ENCODE measurements at places on chromosomes 4 and X.
A peak's percentile ranks its signal among the peaks of the same experiment; 100 is the strongest.

- DNase-seq = no peak
Observed at GRCh38 chr4:23881052-23881501, 8.8 kb downstream of the PPARGC1A start.

- DNase-seq = no peak
Observed at GRCh38 chrX:147573266-147573665, 338.5 kb upstream of the FMR1 start.

DNA sequence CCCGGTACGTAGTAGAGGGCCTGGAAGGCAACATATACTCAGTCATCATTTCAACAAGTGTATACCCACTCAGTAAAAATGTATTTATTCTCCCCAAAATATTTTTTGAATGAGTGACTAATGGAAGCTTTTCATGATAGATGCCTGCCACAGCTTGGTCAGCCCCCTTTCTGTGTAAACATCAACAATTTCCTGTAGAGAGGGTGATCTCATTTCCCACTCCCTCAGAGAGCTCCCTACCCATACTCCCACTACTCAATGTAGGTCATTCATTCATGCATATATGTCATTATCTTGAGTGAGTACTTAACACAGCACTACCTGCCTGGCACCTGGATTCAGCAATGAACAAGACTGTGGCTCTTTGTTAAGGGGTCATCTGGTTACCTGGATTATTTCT is 81.9 kb downstream of the STK32B start:
- no peak for DNase-seq

- DNase-seq = no peak
Observed at GRCh38 chr4:94976371-94977011, 218.7 kb downstream of the BMPR1B start.

DNA sequence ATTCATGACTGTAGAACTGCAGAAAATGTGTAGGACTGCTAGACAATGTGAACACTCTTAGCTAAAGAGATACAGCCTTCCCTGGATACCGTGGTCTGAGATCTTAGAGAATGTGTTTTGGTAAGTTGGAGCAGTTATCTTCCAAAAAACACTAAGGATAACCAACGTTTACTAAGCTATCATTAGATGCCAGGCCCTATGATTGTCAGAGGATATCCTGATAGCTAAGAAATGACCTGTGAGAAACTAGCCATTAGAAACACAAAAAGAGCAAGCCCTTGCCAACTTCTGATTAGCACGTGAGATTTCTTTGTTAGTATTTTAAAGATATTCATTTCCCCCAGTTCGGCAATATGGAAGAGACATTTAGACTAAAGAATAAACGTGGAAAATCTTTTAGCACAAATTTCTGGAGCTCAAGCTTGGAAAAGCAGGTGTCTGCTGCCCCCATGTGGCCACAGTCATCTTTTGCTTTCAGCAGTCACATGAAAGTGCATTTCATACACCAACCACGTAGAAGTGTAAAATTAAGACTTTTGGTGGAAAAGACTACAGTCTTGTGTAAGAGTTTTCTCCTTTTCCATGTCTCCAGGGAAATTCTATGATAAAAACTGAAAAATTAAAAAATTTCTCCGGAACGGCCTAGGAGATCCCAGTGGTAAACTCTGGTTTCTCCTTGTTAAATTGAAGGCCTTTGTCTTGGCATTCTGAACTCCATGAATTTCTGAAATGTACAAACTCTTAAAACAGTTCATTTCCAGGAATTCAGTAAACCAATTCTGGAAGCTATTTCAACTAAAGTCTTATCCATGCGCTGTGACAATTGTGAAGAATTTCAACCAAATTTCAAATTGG is 136.4 kb downstream of the ZNF674 start:
- DNase-seq = peak; percentile 34

- no peak for DNase-seq
Observed at GRCh38 chr4:87911252-87911774, 64.2 kb upstream of the SPP1 start.

DNA sequence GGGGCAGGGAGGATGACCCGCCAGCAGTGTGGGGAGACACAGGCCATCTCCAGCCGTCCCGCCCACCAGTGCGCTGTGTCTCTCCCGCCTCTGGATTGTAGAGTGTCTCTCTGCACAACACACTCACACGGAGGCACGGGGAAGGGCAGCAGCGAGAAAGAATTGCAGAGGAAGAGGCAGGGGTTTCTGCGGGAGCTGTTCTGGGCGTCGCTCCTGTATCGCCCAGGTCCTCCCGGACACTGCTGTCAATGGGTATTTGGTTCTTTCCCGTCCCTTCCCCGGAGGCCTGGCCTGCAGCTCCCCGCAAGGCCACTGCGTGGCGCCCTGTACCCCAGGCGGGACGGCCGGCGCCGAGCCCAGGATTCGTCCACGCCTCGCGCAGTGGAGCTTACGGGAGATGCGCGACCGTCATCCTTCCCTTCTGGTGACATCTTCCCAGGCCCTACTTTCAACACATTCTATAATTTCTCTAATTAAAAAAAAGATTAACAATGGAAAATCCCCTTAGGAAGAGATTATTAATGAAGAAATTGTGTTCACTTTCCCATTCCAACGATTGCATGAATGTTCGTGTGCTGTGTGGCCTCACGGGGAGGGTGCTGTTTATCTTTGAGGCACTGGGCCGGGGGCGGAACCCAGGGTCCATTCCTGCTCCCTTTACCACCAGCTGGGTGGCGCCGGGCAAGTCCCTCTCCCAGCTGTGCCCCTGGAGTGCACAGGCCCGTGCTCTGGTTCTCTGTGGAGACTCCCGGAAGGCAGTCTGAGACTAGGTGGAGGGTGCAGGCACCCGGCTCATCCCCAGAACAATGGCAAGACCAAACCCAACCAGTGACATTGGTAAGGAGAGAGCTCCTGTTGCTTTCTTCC is 95.7 kb downstream of the CPZ start:
- DNase-seq = no peak

- no peak for DNase-seq
Observed at GRCh38 chrX:48896611-48897011, 957 bp downstream of the TIMM17B start.

DNA sequence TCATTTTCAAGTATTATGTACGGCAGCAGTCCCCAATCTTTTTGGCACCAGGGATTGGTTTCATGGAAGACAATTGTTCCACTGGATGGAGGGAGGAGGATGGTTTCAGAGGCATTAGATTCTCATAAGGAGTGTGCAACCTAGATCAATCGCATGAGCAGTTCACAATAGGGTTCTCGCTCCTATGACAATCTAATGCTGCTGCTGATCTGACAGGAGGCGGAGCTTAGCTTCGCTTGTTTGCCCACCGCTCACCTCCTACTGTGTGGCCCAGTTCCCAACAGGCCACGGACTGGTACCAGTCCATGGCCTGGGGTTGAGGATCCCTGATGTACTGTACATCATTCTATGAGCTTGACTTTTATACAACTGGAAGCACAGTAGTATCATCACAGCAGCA is 48.4 kb downstream of the SMIM20 start:
- no peak for DNase-seq

- no peak for DNase-seq
Observed at GRCh38 chrX:82591421-82591820, 916.7 kb upstream of the POU3F4 start.

DNA sequence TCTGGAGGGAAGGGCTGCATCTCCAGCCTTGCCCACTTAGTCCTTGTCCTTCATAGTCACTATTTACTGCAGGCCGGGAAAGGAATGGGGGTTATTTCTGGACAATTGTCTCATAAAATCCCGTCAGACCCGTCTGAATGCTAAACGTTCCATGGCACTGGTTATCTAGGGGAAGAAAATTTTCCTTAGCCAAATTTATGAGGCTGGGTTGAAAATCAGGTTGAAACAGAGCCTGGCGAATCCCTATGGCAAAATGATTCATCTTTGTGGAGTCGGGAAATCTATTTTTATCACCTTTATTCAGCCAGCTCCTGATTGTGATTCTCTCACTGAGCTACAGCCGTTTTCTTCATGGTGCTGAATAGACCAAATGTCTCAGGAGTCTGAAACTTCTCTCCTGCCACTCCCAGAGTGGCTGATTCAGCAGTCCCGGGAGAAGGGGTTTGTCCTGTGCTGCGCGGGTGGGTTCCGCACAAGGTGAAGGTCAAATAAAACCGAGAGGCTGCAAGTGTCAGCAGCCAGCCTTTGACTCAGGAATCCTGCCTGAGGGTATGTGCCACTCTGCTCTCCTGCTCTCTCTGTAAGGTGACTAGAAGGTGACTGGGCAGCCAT is 1.0 kb downstream of the LIMCH1 start:
- no peak for DNase-seq

DNA sequence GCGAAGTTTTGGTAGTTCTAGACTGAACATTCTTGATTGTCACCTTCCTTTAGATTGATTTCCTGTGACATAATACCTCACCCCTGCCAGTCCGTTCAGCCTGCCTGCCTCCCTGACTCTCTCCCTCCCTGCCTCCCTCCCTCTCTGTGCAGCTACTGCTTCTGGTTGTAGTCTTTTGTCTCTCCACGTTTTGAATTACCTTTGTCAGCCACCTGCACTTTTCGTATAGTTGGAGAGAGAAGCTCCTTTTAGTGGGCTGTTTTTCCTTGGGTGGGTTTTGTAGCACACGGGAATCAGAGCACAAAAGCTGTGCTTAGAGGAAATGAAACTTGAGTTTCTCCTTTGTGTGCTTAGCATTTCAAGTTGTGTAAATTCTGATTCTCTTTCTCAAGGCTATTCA is 32.6 kb upstream of the MSMO1 start:
- DNase-seq = no peak

DNA sequence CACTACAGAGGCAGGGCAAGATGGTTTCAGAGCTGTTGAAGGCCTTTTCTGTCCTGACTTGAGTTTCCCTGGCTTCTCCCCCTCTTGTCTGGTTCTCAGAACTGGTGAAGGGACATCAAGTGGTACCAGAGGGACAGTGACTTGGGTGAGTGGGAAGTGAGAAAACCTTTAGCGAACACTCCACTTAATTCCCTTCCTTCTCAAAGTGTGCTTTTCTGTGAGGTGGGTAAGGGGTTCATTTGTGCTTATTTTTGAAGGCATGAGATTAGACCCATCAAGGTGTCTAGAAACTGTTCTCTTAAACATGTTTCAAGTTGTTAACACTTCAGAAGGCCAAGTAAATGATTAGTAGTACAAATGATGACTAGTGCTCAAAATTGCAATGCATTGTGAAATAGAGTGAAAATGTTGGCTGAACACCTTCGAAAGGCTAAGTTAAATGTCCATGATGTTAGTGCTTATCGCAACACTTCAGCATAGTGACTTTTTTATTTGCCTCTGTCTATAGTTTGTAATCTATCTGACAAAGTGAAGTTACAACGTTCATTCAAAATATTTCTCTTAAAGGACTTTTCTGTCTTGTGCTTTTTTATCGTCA is 2.8 kb downstream of the AREG start:
- DNase-seq = no peak

- no peak for DNase-seq
Observed at GRCh38 chr4:26135331-26135730, 185.5 kb upstream of the RBPJ start.

DNA sequence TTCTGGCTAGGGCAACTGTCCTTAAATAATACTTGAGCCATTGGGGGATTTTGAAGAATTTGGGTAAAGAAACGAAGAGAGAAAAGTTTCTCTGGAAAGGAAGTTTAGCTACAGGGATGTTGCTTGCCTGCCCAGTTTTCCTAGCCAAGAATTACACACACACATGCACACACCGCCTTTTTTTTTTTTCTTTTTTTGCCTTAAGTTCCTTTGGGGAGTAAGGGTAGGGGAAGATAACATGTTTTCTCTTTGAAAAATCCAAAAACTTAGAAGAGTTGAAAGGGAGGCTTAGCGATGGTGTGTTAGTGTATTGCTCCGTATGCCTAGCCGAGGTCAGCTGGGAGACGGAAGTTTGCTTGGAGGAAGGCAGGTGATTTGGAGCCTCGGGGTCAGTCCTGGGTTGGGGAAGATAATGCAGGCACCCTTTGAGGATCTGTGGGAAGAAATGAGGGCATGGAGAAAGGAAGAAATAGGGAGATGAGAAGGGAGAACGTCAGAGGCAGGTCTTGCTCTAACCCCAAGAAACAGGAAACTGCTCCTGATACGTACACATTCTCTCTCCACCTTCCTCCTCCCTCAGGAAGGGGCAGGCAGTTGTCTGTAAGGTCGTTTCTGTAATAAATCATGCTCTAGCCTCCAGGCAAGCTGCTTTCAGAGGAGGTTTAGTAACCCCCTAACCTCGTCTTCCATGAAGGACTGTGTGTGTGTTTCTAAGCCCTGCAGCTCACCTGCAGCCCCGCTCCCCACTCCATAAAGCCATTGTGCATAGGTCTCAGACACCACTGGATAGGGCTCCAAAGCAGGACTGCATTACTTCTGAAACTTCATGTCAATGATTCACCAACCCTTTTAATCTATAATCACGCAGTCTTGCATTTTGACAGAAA is 10.5 kb downstream of the KLF3 start:
- DNase-seq = no peak

GRCh38 chrX:35374116-35374515 is 424.0 kb upstream of the MAGEB16 start:
- DNase-seq = no peak

DNA sequence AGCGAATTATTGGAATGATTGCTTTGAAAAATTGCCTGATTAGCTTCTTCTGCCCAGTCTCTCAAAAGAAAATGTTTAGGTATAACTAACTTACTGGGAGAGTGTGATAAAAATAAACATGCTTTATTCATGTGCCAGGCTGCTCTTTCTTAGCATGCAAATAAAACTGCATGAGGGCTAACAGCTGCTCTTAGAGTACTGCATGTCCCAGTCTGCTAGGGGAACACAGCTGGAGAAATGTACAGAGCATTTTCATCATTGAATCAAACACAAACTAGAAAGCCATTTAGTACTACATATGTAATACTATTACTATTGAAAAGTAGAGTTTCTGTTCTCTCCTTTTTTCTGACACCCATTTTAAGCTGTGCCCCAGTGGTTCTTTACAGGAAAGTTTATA is 726.0 kb downstream of the GRID2 start:
- DNase-seq = no peak

DNA sequence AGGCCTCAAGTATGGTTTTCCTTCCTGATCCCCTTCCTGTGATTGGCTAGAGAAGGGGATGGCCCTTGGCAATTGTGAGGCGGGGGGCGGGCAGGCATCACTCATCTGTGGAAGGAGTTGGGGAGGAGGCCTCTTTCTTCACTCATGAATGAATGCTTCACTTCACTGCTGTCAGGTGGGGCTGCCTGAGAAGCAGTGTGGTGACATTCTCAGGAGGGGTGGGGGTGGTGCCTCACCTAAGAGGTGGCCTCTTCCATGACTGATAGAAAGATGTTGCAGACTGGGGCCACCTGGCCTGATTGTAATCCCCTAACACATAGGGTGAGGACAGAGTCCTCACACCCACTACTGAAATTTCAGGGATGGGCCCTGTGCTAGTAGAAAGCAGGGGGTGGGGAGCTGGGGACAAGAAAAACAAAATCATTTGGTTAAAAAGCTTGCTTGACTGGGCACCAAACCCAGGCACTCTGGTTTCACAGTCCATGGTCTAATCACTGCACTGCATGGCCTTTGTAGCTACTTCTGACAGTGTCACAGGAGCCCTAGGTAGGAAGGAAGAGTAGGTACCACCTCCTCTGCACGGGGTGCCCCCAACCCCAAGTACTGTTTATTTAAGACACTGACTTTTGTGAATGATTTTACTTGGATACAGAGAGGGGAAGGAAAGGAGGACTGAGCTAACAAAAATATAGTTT is 5.6 kb upstream of the HOPX start:
- no peak for DNase-seq
